ENCODE measurements at places on chromosomes 1 and 21.

DNA sequence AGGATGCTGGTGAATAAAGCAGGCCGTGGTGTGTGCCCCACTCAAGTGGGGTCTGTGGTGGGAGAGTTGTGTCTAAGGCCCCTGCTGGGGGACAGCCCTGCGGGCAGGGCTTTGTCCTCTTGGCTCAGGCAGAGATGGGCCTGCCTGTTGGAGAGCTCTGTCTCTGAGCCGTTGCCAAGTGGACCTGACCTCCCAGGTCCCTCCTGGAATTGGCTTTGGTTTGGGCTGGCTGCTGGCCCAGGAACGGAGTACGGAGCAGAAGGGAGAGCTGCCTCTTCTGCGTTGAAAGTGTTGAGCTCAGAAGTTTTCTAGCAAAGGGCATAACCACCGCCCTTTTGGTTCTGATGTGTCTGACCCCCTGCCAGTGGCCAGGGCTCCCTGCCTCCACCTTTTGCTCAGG, 153.9 kb downstream of the PEX14 start:
- DNase-seq = no peak

GRCh38 chr21:15671188-15671587, 58.6 kb upstream of the USP25 start:
- DNase-seq = no peak

DNA sequence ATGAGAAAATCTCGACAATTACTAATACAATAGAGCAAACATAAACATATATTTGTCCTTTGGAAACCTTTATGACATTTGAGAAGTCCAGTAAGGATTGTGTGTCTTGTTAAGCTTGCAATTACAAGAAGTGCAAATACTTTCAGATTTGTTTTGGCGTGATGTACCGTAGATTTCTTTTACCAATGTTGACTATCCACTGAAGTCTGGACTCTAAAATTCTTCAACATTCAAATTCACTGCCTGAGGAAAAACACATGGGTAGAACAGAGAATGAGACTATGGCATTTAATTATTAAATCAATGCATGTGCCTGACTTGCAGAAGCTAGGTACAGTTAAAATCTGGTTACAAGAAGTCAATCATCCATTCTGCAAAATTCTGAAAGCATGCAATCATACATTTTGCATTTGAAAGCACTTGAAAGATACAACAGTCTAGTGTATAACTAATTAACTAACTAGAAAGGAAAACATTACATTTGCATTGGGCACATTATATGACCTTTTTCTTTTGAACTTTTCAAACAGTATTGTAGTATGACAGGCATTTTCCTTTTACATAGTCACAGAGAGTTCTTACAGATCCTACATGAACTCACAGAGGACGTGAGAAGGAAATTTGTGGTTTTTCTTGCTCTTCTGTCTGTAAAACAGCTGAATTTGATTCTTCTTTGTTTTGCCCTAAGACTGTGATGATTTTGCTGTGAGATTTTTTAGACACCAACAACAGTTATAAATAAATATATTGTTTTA, 511.1 kb upstream of the ADGRL4 start:
- DNase-seq = no peak

- DNase-seq = no peak
Observed at GRCh38 chr1:2471587-2472001, 4.5 kb upstream of the PLCH2 start.

DNA sequence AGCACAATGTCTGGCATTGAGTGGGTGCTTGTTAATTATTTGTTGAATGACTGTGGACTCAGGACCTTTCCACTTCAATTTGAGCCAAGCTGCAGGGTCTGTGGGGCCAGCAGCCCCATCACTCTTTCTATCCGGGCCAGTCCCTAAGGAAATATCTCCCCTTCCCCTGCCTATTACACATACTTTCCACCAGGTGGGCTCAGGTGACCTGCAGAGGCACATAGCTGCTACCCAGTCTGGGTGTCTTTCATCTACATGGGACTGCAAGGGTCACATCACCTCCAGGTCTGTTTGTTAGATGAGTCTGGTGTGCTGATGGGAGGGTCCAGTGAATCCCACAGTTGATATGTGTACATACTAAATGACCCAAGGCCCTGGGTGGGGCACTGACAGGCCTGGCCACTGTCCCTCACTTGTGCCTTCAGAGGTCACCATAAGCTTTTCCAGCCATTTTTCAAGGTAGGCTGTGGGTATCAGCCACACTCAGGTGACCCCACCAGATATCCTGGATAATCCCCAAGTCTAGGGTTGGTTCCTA, 59.5 kb upstream of the KDM4A start:
- no peak for DNase-seq

DNA sequence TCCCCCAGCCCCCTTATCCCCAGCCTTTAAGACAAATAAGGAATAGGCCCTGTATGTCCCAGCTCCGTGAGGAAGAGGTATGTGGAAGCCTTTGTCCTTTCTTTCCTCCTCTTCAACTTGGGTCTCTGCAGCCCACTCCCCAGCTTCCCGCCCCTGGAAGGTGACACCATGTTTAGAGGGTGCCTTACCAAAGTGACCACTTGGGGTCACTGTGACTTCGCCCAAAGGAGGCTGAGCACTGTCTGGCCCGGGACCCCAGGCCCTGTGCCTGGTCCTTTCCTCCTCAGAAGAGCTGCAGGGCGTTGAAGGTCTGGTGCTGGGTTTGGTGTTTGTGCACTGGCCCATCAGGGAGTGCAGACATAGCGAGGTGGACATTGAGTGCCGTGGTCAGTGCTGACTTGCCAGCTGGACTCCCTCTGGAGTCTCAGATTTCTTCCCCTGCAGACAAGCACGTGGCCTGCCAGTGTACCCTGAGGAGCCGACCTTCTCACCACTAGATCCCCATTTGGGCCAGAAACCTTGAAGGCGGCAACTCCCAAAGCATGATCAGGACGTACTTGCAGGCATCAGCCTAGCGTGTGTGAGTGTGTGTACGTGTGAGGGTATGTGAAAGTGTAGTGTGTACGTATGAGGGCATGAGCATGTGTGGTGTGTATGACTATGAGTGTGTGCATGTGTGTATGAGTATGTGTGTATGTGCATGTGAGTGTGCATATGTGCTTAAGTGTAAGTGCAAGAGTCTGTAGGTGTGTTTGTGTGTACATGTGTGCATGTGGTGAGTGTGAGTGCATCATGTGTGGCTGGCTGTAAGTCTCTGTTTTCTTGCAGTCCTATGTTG, 181.4 kb upstream of the KIAA0040 start:
- no peak for DNase-seq

- DNase-seq = no peak
Observed at GRCh38 chr1:87197641-87198040, 131.0 kb upstream of the LMO4 start.

DNA sequence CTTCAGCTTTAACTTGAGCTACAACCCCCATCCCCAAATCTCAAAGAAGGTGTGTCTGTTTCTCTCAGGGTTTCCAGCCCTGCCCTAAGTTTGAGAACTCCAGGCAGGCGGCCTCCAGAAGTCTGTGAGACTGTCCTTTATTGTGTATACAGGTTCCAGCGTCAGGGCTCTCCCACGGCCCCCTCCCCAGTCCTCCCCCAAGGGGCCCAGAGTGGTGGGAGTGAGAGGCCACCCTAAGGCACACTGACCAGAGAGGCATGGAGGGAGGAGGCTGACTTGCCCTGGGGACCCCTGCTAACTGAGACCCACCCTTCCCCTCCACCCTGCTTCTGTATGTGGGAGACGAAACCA, 4.0 kb downstream of the HSPB7 start:
- no peak for DNase-seq

DNA sequence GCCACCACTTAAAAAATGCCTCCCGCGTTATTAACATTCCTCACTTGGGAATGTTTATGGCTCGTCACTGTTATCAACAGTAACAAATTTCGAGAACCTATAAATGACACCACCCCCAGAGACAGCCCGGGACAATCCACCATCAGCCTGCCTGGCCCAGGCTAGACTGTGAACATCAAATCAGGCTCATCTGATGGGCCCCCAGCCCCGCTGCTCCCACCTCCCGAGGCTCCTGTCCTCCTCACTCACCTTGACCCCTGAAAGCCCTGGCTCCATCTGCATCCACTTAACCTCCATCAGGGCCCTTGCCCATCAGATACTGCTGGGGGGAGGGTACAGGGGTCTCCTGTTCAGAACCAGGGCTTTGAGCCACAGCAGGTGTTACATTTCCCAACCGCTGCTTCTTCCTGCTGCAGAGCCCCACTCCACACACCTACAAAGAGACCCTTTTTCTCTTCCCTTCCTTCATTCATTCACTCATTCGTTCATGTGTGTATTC, 156.5 kb upstream of the VAMP3 start:
- DNase-seq = no peak

DNA sequence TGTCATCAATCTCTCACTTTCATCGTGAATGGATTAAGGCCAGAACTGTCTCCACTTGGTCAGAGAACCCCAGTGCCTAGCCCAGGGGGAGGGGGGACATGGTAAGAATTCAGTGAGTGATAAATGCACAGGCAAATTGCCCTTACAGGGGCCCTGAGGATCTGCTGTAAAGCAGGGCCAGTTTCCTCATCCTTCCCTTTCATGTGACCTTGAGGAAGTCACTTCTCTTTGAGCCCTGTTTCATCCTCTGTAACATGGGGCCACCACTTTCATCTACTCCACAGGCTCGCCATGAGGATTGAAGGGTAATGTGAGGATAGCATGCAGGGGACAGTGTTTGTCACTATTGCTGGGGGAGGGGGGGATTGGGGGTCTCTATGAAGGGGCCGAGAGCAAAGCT, 28.1 kb upstream of the C1QA start:
- DNase-seq = no peak

- DNase-seq = no peak
Observed at GRCh38 chr1:198771563-198772153, 132.8 kb downstream of the PTPRC start.

DNA sequence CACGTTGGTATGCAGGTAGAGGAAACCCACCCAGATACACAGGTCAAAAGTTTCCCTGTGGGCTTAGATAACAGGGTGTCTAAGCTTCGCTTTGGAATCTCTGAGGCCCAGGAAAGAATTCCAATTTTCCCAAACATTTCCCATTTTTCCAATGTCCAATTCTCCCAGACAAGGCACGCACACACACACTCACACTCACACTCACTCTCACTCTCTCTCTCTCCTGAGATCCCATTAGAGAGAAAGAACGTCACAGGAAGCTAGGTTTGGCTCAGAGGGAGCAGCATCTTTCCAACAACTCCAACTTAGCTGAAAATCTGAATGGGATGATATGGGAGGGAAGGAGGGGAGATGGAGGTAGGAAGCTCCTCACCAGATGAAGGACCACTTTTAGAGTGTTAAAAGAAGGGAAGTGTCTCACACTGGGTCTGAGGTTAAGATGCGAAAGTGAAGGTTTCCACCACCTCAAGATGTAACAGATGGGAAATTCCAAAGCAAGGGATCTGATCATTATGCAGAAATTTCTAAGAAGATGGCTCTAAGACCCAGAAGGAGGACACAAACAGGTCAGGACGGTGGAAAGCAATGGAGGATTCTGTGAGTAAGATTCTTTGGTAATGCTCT, 63.5 kb downstream of the GNG12 start:
- DNase-seq = no peak

GRCh38 chr21:21788591-21788990, 790.4 kb downstream of the NCAM2 start:
- DNase-seq = no peak

DNA sequence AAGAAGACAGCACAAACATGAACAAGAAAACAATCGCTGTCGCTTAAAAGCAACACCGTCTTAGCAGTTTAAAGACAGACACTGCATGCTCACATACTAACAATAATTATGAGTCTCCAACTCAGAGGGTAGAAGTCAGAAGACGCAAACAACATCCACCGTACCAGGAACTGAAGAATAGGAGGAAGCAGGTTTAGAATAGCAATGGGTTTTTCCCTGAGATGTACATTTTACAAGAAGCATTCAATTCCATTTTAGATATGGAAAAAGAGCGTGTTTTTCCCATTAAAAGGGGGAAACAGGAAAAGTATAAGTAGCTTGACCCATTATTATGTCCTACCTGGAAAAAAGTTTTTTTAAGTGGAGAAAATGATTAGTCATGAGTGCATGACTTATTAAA, 34.5 kb upstream of the KCNE1 start:
- no peak for DNase-seq

- no peak for DNase-seq
Observed at GRCh38 chr1:49576327-49576901, 447.3 kb downstream of the AGBL4 start.

- DNase-seq = no peak
Observed at GRCh38 chr1:183996040-183996384, 41.5 kb downstream of the COLGALT2 start.

DNA sequence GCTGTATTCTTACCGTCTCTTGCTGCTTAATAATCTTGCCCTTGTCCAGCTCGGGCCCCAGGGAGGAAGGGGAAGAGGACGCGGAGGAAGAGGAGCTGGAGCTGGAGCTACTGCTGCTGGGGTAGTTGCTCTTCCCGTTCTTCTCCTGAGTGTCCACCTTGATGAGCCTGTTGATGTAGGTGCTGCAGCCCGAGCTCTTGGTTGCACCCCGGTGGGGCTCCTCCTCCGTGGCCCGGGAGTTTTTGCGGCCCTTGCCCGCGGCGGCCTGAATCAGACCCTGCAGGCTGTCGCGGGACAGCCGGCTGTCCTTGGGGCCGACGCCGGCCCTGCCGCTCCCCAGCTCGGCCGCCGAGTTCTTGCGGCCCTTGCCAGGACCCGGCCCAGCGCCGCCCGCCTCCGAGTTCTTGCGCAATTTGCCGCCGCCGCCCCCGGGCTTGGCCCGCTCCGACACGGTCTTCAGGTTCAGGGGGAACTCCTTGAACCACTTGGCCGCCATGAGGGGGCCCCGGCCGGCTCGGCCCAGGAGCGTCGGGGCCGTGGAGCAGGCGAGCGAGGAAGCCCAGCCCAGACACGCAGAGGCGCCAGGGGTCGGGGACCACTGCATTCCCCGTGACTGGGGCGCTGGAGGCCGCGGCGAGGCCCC, 475 bp upstream of the TDRD10 start:
- DNase-seq = no peak
